Stomach (tissue), 19 donors: ENCODE measurements at places on chromosomes 1 and 21. TPM values are rescaled to one million over a fixed set of nuclear protein-coding genes. Genes with fewer than 3 reads are reported as not detected.

DNA sequence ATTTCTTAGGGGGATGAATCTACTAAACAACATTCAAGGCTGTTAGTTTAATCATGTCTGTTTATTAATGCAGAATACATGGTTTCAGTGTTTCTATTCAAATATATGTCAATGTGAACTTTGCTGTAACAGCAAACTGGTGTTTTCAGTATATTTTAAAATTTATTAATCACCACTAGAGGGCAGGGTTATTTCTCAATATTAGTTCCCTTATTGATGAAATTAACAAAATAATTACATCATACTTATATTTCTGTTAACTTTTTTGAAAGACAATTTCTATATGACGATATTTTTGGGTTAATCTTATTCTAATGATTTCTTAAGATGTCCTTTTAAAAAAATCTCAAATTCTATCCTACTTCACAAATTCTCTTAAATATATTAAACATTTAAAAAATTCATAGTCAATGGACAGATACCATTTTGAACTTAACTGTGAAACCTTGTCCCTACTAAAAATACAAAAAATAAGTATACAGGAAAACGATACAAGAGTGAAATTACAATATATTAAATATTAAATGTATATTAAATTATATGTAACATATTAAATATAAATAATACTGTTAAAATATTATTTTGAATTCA is 1034.1 kb upstream of the PRMT6 start:
- no peak for DNase-seq

- no peak for DNase-seq
Measured at GRCh38 chr1:236302941-236303340, 21.2 kb upstream of the ERO1B start.

DNA sequence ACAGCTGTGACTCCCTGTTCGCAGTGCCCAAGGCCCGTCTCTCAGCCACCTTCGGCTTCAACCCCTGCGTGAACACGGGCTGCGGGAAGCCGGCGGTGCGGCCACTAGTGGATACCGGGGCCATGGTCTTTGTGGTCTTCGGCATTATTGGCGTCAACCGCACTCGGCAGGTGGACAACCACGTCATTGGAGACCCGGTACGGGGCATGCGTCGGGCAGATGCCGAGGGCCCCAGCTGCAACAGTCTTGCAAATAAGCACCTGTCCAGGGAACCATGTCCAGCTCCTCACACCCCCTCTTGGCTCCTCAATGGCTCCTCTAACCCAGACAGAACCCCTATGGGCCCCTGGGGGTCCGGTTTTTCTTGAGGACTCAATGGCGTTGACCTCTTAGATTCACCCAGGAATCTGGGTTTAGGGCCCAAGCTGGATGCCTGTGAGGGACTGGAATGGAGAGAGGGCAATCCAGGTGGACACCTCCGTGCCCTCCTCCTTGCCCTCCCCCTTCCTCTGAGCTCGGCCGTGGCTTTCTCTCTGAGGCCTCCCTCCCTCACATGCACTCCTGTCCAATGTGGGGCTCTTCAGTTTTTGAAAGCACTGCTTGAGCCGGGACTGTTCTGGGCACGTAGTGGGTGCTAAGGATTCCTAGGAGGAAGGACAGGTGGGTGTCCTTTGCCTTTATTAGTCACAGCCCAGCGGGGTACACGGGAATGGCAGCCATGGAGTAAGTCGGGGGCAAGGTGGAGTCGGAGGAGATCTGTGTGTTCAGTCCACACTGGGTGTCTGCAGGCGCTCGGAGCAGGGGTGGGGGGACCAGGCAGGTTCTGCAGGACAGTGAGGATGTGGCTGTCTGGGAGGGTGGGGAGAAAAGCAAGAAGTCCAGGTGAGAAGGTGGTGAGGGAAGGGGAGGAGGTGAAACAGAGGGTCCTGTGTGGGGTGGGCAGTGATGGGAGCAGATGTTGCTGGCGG is 51.1 kb downstream of the DISP3 start:
- DNase-seq = peak; percentile 24

DNA sequence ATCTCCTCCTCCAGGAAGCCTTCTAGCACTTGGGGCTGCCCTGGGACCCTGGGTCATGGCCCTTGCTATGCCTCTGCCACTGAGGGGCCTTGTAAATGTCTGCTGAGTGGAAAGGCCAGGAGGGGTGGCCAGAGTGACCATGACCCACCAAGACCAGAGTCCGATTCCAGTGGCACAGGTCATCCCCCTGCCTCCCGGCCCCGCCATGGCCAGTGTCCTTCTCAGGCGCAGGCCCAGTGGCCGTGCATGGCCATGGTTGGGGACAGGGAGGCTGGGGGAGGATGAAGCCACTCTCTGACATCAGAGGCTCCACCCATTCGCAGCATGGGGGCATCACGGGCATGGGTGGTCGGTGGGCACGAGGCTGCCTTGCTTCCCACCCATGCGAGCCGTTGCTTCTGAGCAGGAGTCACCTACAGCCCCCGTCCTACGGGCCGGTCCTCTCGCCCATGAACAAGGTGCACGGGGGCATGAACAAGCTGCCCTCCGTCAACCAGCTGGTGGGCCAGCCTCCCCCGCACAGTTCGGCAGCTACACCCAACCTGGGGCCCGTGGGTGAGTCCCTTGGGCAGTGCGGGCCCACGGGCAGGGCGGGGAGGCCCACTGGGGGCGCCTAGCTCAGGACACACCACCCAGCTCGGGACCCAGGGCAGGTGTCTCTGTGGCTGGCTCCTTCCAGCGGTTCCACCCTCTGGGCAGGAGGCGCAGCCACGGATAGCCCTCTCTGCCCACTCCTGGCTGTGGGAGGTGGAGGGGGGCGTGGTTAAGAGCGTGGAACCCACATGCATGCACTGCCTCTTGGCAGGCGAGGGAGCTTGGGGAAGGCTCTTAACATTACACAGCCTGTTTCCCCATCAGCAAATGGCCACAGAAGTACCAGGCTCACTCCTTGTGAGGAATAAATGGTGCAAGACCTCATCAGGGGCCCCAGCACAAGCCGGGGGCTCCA is 22.4 kb upstream of the CCDC27 start:
- no peak for DNase-seq

DNA sequence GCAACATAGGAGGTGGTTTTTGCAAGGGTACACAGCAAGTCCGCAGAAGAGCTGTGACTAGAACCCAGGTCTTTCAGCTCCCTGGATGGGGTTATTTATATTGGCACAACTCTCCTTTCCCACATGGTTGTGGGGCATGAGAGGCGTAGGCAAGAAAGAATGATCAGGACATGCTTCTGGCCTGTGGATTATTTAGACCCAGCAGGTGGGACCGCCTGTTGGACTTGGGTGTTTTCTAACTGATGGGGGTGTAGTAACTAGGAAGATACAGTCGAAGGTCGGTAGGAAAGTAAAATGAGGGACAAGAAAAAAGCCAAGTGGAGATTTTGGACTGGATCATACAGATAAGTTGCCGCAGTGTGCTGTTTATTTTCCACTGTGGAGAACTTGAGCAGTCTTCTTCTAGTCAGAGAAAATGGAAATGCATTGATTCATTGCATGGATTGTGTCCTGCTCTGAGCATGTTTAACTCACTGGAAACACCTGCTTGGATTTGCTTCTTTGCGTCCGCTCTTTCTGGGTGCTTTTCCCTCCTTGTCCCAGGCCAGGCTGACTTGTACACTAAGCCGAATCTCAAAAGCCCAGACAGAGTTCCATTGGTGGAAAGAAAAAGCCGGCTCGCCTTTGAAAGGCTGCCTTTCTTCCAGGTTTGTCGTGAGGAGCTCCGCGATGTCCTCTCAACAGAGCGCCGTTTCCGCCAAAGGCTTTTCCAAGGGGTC is 592 bp downstream of the CRCT1 start:
- no peak for DNase-seq

JAM2 gene
- 3.6 TPM for total RNA-seq

ELF3 gene
- 190 TPM for total RNA-seq
